Activated CD4-positive, alpha-beta T cell treated with anti-CD3 and anti-CD28 coated beads for 48 hours (primary cell): ENCODE measurements at places on chromosomes 16 and 17.

DNA sequence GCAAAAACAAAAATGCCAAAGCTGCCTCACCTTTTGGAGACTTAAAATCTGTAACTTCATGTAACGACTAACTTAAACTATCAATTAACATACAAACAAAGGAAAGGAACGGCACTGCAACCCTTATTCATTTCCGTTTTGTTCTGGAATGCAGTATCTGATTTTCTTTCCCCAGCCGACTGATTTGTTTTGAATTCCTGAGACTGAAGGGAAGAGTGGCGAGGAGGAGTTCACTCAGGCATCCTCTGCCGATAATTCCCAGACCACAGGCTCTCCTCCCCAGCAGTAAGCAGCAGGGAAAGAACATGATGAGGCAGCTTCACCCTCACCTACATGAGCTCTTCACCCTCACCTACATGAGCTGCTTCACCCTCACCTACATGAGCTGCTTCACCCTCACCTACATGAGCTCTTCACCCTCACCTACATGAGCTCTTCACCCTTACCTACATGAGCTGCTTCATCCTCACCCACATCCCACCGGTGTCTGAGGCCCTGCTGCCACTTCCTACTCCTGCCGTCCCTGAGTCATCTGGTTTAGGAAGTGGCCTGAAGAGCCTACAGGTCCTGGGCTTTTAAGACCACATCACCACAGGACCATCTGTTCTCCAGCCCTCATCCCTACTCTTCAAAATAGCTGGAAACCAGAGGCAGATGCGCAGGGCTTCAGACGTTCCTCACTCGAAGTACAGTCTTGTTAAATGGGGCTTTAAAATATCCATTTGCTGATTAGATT is 168.0 kb upstream of the RPH3AL start:
- no peak for DNase-seq

GRCh38 chr17:11917415-11917814 is 79.9 kb downstream of the ZNF18 start:
- no peak for DNase-seq

GRCh38 chr16:26394409-26394808 is 672.3 kb upstream of the C16orf82 start:
- no peak for DNase-seq

- DNase-seq: no peak
Observed at GRCh38 chr17:67518876-67519275, 141.8 kb downstream of the PITPNC1 start.

DNA sequence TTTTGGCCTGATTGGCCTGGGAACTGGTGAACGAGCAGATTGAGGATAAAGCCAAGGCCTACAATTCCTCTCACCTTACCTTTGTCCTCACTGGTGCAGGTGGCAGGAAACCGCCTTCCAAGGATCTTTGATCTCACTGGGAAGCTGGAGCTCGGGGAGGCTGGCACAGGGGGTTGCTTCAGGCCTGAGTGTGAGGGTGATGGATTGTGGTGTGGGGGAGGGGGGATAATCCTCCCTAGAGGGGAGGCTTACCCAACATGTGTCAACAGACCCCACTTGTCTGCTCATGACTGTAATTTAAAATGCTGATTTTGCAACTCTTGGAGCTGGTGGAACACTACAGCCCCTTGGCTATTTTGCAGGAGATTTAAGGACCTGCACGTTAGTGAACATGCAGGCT is 4.5 kb upstream of the RMI2 start:
- DNase-seq: no peak

- DNase-seq: no peak
Observed at GRCh38 chr16:24289166-24289700, 33.1 kb downstream of the CACNG3 start.
